ENCODE measurements at places on chromosomes 3 and 15. TPM values are rescaled to one million over a fixed set of nuclear protein-coding genes. Genes with fewer than 3 reads are reported as not detected.

The RSL24D1 gene
- total RNA-seq = 87.0 TPM

The RARRES1 gene
- 7.3 TPM for total RNA-seq

The TPRG1 gene
- 0.21 TPM for total RNA-seq

The IL17RE gene
- 0.98 TPM for total RNA-seq

The CCDC9B gene
- total RNA-seq = 18.7 TPM

The GRM7 gene
- total RNA-seq = not detected

The CELF6 gene
- not detected for total RNA-seq

The HRG gene
- total RNA-seq = not detected

The SNTN gene
- total RNA-seq = not detected

The SKOR1 gene
- 0.03 TPM for total RNA-seq

The COL8A1 gene
- total RNA-seq = not detected

The BTLA gene
- not detected for total RNA-seq

The BNC1 gene
- total RNA-seq = 0.52 TPM

The PLSCR2 gene
- not detected for total RNA-seq

The GOLGA8N gene
- total RNA-seq = 0.96 TPM

The ZPLD1 gene
- total RNA-seq = not detected

The CD200 gene
- not detected for total RNA-seq

The SI gene
- total RNA-seq = not detected

The TM4SF18 gene
- 45.0 TPM for total RNA-seq

The KY gene
- total RNA-seq = 0.08 TPM

The TLR9 gene
- total RNA-seq = not detected

The SUCNR1 gene
- not detected for total RNA-seq

The LRRC49 gene
- 5.5 TPM for total RNA-seq

The FAM81A gene
- 14.6 TPM for total RNA-seq

The ADAMTSL3 gene
- 0.76 TPM for total RNA-seq

The DENND4A gene
- 6.1 TPM for total RNA-seq

The MCF2L2 gene
- 0.15 TPM for total RNA-seq

The TRPM1 gene
- total RNA-seq = not detected

The AP3B2 gene
- total RNA-seq = 0.40 TPM

The ISLR2 gene
- total RNA-seq = 0.13 TPM

The SGO1 gene
- total RNA-seq = 16.0 TPM

The ITIH1 gene
- total RNA-seq = not detected

The FEZF2 gene
- not detected for total RNA-seq

The ERC2 gene
- not detected for total RNA-seq

The CLSTN2 gene
- total RNA-seq = 0.03 TPM

The RARB gene
- 13.0 TPM for total RNA-seq

The EHHADH gene
- total RNA-seq = 2.2 TPM

Data from A549 treated with CpdA at 1 μM for 4 hours (cell line).